ENCODE measurements at places on chromosomes 5 and 9.

DNA sequence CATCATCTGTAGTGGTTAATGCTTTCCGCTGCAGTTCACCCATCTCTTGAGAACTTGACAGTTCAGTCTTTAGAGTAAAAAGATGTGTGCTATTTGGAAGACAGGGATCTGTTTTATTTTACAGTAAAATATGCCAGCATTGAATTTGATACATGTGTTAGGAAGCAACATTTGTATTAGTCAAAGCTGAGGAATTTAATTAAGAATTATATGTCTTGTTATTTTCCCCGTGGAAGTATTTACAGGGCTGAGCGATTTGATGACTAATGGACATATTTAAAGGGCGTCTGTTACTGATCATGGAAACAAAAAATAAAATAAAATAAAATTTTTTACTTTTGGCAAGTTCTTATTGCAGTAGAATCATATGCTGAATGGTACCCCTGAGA is 101.3 kb downstream of the PAM start:
- no peak for DNase-seq

- peak; percentile 40 for DNase-seq
These were observed 10.9 kb upstream of the PCDHB1 start for GRCh38 chr5:141040093-141040770.

GRCh38 chr5:14914623-14915260 is 43.2 kb upstream of the ANKH start:
- no peak for DNase-seq

DNA sequence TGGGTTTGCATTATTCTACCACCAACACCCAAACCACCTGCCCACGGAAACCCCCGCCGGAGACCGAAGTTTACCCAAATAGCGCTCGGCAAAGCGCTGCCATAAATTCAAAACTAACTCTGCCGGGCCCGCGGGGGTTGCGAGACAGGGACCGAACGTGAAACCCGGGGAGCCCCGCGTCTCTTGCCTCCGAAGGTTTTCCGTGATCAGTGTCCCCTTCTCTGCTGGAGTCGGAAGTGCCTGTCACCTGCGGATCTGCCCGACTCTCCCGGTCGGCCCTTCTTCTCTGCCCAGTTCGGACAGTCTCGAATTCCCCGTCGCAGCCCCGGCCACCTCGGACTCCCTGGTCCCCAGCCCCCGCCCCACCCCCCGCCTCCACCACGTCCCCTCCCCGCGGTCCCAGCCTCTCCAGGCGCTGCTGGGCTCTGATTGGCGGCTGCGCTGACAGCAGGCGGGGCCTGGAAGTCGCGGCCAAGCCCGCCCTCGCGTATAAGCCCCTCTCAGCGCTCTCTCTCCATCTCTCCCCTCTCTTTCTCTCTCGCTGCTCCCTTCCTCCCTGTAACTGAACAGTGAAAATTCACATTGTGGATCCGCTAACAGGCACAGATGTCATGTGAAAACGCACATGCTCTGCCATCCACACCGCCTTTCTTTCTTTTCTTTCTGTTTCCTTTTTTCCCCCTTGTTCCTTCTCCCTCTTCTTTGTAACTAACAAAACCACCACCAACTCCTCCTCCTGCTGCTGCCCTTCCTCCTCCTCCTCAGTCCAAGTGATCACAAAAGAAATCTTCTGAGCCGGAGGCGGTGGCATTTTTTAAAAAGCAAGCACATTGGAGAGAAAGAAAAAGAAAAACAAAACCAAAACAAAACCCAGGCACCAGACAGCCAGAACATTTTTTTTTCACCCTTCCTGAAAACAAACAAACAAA is at the start of gene RORB:
RORB (plus strand) TSS at position 517 of the 929 bp plus-strand sequence. CDS start 642 bp downstream, outside the sequence.
- DNase-seq: peak; percentile 80
